ENCODE measurements at places on chromosomes 11 and 22.

DNA sequence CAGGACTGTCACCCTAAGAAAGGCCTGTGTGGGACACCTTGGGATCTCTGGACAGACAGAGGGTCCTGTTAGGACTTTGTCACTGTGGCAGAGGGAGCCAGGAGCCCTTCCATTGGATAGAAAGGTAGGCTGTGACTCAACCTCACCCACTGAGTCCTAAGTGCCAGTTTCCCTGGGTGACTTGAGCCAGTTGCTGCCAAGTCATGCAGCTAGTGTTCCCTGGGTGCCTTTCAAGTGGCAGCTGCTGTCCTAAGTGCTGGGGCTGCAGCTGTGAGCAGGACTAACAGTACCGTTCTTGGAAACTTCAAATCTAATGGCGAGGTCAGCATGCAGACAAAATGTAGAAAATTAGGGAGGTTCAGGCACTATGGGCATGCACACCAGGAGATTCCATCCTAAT, 393.7 kb downstream of the TMEM135 start:
- DNase-seq, result no peak

GRCh38 chr11:44750551-44751465, 24.0 kb downstream of the TSPAN18 start:
- no peak for DNase-seq

DNA sequence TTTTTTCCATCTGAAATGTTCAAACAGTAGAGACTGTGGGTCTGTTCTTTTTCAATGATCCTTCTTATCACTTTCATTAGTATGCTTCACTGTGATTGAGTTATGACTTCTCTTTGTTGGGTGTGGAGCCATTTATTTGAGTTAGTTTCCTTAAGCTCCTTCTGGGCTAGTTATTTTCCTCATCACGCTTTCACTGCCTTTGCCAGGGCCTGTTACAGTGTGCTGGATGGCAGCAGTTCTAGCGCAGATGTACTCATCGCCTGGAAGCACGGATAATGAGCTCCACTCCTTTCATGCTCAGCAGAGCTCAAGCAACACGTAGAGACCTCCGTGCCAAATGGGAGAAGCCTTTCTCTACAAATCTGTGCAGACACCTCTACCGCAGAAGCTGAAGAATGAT, 7.0 kb upstream of the ARHGAP42 start:
- DNase-seq, result no peak

GRCh38 chr11:128940603-128941002, 2.1 kb downstream of the TP53AIP1 start:
- DNase-seq, result no peak

- DNase-seq, result no peak
Observed at GRCh38 chr11:111957663-111958444, 20.7 kb downstream of the DIXDC1 start.

Data from GM18507 (cell line).